ENCODE measurements at places on chromosomes 12 and 14.
A peak's percentile ranks its signal among the peaks of the same experiment; 100 is the strongest.

DNA sequence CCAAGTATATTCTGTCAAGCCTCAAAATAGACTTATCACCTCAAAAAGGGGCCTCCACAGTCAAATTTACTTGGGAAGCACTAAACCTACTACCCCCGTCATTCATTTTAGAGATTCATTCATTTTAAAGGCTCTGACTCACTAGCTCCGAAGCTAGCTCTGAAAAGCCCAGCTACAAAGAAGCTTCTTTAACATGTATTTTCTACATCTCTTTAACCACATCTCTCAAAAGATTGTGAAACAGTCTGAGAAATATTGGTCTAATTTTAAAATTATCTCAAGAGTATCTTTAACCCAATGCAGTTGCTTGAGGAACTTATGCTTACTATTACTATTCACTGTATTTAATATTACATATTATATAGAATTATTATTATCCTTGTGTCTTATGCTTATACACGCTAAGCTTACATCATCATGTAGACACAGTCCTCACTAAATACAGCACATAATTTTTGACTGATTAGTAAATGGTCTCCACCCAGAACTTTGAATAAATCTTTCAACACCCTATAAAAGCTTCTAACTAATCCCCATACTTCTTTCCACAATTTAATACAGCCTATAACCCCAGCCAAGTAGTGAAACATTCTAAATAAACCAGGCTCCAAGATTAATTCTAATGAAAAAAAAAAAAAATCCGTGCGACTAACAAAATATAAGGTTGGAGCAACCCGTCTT lies 7.8 kb downstream of the NT5DC3 start:
- DNase-seq: no peak

- DNase-seq: no peak
These were observed 321.6 kb downstream of the ZFP36L1 start for GRCh38 chr14:68471029-68471963.

GRCh38 chr12:28294300-28294699 lies 104.0 kb downstream of the CCDC91 start:
- no peak for DNase-seq

DNA sequence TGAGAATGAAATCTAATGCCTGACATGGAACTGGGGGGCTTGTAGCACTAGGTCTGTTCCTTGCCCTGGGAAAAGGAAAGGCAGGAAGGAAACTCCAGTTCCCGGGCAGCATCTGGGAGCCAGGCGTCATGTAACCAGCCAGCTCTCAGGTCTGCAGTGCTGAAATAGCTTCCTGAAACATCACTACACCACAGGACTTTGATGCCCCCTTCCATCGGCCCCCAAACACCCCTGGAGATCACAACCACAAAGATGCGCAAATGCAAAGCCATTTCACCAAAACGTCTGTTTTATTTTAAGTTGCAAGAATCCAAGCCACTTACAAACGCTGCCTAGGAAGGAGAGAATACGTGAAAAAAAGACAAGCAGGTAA lies 40.9 kb downstream of the KCTD10 start:
- no peak for DNase-seq

GRCh38 chr14:51963286-51963685 lies 26.1 kb upstream of the RTRAF start:
- DNase-seq: peak; percentile 73

GRCh38 chr12:229441-230191 lies 15.7 kb upstream of the SLC6A12 start:
- DNase-seq: no peak

- DNase-seq: no peak
These were observed 1.1 kb upstream of the SDSL start for GRCh38 chr12:113420996-113421595.
